Chondrocyte (in vitro differentiated cells): ENCODE measurements at places on chromosomes 5 and 9. TPM values are rescaled to one million over a fixed set of nuclear protein-coding genes. Genes with fewer than 3 reads are reported as not detected.

DNA sequence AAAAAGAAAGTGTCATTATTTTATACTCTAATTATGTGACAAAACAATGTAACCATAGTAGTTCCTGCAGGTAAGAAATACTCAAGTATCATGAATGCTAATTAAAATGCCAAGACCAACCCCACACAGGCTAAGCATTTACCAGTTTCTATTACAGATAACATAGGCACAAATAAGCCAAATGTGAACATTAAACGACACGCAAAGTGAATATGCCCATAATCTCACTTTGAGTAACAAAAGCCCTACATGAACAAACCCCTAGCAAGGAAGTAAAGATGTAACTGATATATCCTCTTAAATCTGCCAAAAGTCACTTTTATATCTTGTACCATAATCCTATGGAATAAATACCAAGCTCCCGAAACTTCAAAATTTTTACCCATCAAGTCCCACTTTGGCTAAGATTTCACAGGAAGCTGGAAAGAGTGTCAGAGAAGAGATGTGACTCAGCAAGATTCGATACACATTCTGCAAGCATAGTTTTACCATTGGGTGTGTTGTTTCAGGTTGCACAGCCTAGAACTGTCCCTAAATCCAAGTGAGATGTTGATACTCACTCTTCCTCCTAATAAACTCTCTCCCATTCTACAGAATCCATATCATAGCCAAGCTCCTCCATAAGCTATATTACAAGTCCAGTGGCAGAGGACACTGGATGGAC is 28.8 kb downstream of the TRPM6 start:
- H3K4me3 ChIP-seq: no peak overlapping the region
- DNase-seq: no peak
- no peaks in the 10 kb centered on the region for H3K4me1 ChIP-seq
- peaks cover 10% of the 10 kb centered on the region for H3K27me3 ChIP-seq
- H3K36me3 ChIP-seq: no peaks in the 10 kb centered on the region

Gene JAKMIP2
- 5.4 to 13.2 TPM (median 7.1 TPM) in 3 replicates for total RNA-seq

DNA sequence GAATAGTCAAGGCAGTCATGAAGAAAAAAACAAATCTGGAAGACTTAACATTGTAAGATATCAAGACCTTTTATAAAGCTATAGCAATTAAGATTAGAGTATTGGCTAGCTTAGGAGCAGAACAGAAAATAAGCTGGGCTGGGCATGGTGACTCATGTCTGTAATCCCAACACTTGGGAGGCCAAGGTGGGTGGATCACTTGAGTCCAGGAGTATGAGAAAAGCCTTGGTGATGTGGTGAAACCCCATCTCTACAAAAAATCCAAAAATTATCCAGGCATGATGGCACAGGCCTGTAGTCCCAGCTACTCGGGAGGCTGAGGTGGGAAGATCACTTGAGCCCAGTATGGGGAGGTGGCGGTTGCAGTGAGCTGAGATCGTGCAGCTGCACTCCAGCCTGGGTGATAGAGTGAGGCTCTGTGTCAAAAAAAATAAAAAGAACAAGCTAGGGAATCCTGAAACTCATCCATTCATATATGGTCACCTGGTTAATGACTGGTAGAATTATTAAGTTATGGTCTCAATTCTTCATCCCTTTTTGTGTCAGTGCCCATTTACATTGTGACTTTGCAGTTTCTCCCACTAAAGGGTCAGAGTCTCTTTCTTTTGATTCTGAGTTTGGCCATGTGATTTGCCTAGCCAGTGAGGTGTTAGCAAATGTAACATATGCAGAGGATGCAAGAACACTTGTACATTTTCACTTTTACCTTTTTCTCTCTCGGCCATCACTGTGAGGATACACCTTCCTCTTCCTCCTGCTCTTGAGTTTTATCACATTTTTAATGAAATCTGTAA is 144.6 kb upstream of the SGCD start:
- peaks cover 2% of the 10 kb centered on the region for H3K36me3 ChIP-seq
- no peak for DNase-seq
- H3K27ac ChIP-seq: no peak overlapping the region
- H3K4me3 ChIP-seq: no peak overlapping the region
- peaks cover 3% of the 10 kb centered on the region for H3K27me3 ChIP-seq
- H3K4me1 ChIP-seq: peaks cover 13% of the 10 kb centered on the region

DNA sequence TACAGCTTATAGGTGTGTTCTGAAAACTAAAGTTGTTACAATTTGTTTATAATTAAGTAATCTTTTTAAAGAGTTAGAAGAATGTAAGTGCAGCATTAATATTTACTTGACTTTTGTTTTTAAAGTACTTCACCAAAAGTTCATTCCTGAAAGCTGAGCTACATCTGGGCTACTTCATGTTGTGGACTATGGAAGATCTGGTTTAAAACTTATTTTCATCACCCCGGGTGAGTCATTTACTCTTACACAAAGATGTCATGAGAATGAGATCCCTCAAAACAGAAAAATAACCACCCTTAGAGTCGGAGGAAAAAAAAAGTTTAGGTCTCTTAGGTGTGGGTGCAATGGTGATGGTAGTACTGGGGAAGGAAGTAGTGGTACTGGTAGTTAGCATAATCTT is 5.1 kb downstream of the POU5F2 start:
- H3K27me3 ChIP-seq: no peaks in the 10 kb centered on the region
- H3K27ac ChIP-seq: no peak overlapping the region
- no peak overlapping the region for H3K4me3 ChIP-seq
- peaks cover 7% of the 10 kb centered on the region for H3K4me1 ChIP-seq

- H3K36me3 ChIP-seq: peaks cover 4% of the 10 kb centered on the region
- H3K27me3 ChIP-seq: no peaks in the 10 kb centered on the region
- peak within 1 kb of the TSS; percentile 80 for H3K4me3 ChIP-seq
- DNase-seq: no peak
- peak within 1 kb of the TSS; percentile 95 for H3K27ac ChIP-seq
- peaks cover 41% of the 10 kb centered on the region for H3K4me1 ChIP-seq
Measured at GRCh38 chr9:130444565-130445221, at the start of gene ASS1. TSS of gene ASS1 (plus strand) at chr9:130444961. CDS start at chr9:130452229, 7,268 bp downstream.

DNA sequence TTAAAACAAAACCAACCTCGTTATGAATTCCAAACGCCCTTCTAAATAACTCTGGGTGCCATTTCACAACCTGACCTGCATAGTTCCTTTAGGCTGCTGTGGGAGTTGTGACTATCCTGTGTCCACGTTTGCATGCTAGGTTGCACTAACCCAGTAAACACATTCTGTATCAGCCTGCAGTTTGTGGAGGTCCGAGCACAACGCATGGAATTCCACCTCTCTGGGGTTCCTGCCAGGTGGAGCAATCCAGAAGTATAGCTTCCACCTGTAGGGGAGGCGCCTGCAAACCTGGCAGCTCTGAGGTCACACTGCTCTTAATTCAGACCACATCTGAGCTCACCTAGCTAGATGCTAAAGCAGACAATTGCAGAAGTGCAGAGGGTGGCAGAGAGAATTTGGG is 57.2 kb downstream of the MARCHF3 start:
- DNase-seq: no peak
- no peak overlapping the region for H3K27ac ChIP-seq
- H3K27me3 ChIP-seq: no peaks in the 10 kb centered on the region
- H3K4me1 ChIP-seq: peaks cover 13% of the 10 kb centered on the region
- H3K36me3 ChIP-seq: no peaks in the 10 kb centered on the region
- no peak overlapping the region for H3K4me3 ChIP-seq

GRCh38 chr5:176441921-176442323 is 6.3 kb upstream of the FAF2 start:
- DNase-seq: no peak
- no peak overlapping the region for H3K4me3 ChIP-seq
- H3K27me3 ChIP-seq: peaks cover 11% of the 10 kb centered on the region
- peaks cover 13% of the 10 kb centered on the region for H3K4me1 ChIP-seq

DNA sequence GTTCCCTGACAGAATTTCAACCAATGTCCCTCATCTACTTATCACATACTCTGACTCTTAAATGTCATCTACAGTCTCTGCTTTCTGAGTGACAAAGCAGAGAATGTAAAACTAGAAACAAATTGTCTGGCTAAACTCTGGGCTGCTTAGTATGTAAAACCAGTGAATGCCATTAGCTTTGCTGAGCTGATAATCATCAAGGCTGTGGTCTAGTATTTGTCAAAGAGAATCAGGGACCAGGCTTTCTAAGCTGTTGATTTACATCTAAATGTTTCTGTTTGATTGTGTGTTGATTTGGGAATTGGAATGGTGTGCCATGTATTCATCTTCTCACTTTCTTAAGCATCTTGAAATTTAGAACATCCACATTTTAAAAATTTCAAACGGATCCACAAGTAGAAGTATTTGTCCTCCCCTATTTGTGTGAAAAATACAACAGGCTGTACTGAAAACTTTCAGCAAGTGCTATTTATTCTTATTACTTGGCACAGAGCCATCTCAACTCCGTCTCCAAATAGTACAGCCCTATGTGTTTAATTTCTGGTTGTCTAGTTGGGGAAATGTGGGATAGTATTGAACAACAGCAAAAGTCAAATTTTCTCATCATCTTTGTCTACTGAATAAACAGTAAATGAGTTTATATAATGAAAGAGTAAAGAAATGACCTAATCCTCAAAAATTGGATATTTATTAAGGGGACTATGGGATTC is 251.5 kb downstream of the KCTD16 start:
- H3K4me1 ChIP-seq: peaks cover 6% of the 10 kb centered on the region
- H3K27ac ChIP-seq: no peak overlapping the region
- H3K27me3 ChIP-seq: no peaks in the 10 kb centered on the region
- no peak for DNase-seq

DNA sequence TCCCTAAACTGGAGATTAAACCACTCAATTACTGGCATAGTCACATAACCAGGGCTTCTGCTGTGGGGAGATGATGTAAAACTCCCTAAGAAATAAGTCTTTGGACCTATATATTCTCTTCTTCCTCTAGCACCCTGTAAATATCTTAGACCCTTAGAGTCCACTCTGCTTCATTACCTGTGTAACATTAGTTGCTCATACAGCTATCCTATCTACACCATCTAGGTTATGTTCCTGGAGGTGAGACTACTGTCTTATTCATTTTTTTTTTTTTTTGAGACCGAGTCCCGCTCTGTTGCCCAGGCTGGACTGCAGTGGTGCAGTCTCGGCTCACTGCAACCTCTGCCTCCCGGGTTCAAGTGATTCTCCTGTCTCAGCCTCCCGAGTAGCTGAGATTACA is 9.6 kb upstream of the TICAM2 start:
- DNase-seq: no peak
- H3K27me3 ChIP-seq: no peaks in the 10 kb centered on the region
- H3K4me3 ChIP-seq: no peak overlapping the region
- H3K27ac ChIP-seq: no peak overlapping the region
- no peaks in the 10 kb centered on the region for H3K4me1 ChIP-seq
- peaks cover 16% of the 10 kb centered on the region for H3K36me3 ChIP-seq

- no peaks in the 10 kb centered on the region for H3K27me3 ChIP-seq
- H3K27ac ChIP-seq: peak overlapping the region; percentile 73
- H3K4me3 ChIP-seq: peak overlapping the region; percentile 74
- peak; percentile 94 for DNase-seq
Measured at GRCh38 chr5:138467711-138468132, 2.4 kb downstream of the EGR1 start.

DNA sequence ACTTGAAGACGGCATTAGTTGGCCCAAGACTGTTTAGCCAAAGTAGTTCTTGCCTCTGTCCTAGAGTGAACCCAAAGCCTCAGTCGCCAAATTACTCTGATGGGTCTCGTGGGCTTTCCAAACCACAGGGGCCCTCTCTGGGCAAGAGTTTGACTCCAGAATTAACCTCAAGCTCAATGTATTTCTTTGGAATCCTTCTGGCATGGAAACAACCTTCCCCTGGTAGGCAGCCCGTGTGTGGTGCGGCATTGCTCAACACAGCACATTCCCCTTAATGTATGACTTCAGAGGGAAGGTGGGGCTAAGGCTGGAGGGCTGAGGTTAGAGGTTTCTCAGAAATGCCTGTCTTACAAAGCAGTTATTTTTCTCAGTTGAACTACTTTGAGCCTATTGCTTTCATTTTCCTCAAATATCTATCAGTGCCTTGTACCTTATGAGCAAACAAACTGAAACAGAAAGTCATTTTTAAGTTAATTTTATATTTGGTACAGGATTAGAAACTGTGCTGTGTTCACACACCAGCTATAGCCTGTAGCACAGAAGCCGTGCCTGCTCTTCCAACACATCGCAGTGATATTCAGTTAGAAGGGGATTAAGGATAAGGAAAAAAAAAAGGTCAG is 123.9 kb upstream of the HAPLN1 start:
- DNase-seq: no peak
- no peaks in the 10 kb centered on the region for H3K27me3 ChIP-seq
- no peak overlapping the region for H3K4me3 ChIP-seq
- H3K27ac ChIP-seq: no peak overlapping the region

DNA sequence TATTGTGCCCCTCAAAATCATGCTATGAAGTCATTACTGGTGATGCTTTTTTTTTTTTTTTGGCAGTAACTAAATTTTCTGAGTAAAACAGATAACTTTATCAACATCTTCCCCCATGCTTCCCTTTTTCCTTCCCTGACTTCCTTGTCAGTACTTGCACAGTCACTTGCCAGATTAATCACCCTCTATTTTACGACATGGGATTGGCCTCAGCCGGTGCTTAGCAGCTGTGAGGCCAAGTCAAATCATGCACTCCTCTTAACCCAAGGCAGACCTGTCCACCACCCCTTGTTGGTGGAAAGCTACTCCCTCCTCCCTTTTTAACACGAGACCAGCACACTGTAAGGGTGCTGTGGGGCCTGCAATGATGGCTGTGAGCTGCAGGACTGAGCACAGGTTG is 118.0 kb upstream of the OTULINL start:
- peaks cover 25% of the 10 kb centered on the region for H3K4me1 ChIP-seq
- H3K27ac ChIP-seq: no peak overlapping the region
- H3K4me3 ChIP-seq: no peak overlapping the region
- no peak for DNase-seq
- H3K27me3 ChIP-seq: no peaks in the 10 kb centered on the region

DNA sequence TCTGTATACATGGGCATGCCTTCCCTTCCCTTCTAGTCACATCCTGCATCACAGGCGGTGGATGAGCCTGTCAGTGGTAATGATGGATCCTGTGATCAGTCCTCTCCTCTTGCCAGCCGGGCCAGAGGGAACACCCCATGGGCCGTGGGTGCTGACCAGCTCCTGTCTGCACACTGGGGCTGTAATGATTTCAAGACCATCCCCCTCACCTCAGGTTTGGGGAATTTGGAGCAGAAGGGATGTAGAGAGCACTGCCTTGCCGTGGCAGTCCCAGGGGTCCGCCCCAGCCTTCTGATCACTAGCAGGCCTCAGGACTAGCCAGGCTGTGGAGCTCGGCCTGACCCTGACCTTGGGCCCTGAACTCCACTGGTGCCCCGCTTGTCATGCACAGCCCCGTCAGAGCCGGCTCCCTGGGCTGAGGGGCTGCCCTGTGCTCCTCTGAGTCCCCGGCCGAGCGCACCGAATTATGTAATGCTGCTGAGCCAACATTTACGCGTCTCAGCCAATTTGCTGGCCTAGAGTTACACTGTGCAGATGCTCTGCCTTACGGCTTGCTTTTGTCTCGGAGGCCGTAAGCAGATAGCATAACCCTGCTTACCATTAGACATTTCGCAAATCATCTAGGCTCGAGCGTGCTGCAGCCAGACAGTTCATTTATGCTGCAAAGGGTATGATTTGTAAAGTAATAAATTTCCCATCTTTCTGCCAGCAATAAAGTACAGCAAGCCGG is 155.3 kb downstream of the MACROH2A1 start:
- DNase-seq: peak; percentile 66
- no peaks in the 10 kb centered on the region for H3K36me3 ChIP-seq
- peaks cover 53% of the 10 kb centered on the region for H3K4me1 ChIP-seq
- H3K27me3 ChIP-seq: no peaks in the 10 kb centered on the region
